ENCODE measurements at places on chromosomes 5 and 9.

GRCh38 chr5:176365351-176366231 is at the start of gene ARL10:
Gene ARL10, plus strand, starts transcription at chr5:176365487. Its CDS starts 77 bp downstream, at chr5:176365564.
- no peak for DNase-seq

GRCh38 chr5:43193181-43193893 is 1.3 kb downstream of the NIM1K start:
- DNase-seq = peak; percentile 83

DNA sequence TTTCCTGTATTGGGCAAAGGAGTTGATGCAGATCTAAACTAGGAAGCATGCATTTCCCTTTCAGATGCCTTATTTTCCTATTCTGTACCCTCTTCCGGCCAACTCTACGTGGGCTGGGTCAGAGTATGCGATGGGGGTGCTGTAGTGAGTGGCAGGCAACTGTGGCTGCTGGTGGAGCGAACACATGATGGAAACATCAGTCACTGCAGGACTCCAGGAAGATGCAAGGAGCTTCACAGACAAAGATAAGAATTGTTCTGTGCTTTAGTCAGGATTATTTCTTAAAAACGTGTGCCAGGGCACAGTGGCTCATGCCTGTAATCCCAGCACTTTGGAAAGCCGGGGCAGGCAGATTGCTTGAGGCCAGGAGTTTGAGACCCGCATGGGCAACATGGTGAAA is 75.1 kb downstream of the PSAT1 start:
- DNase-seq = no peak

- DNase-seq = peak; percentile 71
Observed at GRCh38 chr5:139635606-139636206, 12.4 kb upstream of the CXXC5 start.

DNA sequence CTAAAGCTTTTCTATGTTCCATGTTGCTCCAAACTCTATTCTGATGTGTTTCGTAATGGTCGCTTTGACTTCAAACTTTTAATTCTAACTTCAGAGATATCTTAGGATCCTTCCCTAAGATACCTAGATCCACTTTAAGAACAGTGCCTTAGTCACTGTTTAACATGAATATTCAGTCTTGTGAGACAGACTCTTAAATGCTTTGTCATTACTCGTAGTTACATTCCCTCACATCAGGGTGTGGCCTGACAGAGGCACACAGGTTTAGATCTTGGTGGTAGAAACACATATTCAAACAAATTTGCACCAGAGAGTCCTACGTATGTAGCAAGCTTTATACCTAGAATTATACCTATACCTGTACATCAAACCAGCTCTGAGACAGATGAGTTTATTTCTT is 687.0 kb upstream of the C9orf72 start:
- DNase-seq = no peak

DNA sequence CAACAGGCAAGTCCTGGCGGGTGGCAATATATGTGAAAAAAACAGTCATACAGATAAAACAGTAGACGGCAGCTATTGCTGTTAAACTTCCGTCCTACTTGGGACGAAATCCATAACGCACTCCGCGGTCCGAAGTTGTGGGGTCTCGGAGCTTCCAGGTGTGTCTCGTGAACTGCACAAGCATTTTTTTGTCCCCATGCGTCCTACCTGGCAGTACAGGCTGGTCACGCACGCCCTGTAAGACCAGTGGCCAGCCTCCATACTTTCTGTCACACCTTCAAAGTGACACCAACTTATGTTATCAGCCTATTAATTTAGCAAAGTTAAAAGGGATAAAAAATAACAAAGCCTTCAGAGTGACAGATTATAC is 51.3 kb downstream of the TGFBI start:
- no peak for DNase-seq

GRCh38 chr9:116713271-116713670 is 26.2 kb downstream of the TRIM32 start:
- no peak for DNase-seq

DNA sequence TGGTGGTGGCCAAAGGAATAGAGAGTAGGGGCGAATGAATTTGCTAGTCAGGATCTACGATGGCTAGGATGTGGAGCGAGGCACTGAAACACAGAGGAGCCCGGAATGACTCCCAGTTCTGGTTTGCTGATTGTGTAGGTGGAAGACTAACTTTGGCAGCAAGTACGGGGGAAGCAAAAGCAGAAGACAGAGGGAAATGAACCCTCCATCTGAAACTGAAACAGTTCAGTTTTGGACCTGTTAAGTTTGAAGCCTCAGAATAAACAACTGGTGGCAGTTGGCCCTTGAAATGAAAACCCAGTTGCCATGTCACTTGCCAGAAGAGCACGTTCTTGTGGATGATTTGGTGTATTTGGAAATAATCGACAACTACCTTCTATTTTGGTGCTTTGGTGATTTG is 15.4 kb upstream of the SMIM15 start:
- no peak for DNase-seq

GRCh38 chr5:103910786-103911185 is 348.2 kb upstream of the NUDT12 start:
- DNase-seq = no peak

DNA sequence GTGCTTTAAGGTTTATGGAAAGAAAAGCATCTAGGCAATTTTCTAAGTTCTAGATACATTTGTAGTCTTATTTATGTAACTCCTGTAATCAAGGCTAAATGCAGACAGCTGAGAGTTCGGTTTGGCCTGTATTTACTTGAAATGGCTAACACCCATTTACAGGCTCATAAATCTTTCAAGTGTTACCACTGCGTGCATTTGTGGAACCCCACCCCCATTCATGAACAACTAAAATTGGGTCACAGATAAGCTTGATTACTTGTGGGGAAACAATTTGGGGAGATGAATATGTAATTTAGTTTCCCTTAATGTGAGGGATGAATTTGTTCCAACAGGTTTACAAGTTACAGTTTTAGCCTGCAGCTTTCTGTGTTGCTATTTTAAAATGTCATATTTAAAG is 360.6 kb downstream of the ARRDC3 start:
- no peak for DNase-seq

DNA sequence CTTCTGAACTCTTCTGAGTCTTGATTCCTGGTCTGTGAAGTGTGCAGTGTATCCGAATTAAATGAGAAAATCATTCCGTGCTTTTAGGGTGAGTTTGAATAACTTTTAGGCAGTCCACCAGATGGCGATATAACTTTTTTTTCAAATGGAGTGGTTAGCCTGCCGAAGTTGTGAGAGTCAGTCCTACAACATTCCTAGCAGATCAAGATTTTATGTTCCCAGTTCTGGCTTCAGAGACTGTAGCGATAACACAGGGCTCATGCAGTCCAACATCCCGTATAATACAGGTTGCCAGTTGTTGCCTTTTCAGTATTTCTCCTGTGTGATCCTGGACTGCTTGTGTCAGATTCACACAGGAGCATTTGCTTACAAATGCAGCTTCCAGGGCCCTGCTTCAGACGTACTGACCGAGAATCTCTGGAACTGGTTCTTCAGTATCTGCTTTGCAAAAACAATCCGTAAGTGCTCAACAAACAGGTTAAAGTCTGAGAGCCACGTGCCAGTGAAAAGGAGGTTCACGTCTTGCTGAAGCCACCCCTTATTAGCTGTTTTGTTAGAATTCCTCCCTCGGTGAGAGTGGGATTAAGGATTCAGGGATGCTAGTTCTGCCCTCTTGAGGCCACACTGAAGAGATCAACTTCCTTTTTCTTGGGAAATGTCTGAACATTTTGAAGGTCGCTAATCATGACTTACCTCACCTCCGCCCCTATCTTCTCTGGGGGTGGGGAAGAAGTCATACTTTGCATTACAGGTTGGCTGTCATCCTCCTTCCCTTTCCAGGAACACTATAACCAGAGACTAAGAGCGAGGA is 22.8 kb downstream of the SMIM3 start:
- DNase-seq = peak; percentile 26

- no peak for DNase-seq
Observed at GRCh38 chr5:139046551-139046950, 151.6 kb downstream of the SIL1 start.

- no peak for DNase-seq
Observed at GRCh38 chr5:74243634-74244033, 396.9 kb downstream of the ENC1 start.

GRCh38 chr5:112929336-112930081 is 7.5 kb upstream of the REEP5 start:
- no peak for DNase-seq

GRCh38 chr5:119355685-119356611 is at the start of gene TNFAIP8:
Gene TNFAIP8, plus strand, starts transcription at chr5:119356019. Its CDS starts 72 bp downstream, at chr5:119356091.
- DNase-seq = no peak

DNA sequence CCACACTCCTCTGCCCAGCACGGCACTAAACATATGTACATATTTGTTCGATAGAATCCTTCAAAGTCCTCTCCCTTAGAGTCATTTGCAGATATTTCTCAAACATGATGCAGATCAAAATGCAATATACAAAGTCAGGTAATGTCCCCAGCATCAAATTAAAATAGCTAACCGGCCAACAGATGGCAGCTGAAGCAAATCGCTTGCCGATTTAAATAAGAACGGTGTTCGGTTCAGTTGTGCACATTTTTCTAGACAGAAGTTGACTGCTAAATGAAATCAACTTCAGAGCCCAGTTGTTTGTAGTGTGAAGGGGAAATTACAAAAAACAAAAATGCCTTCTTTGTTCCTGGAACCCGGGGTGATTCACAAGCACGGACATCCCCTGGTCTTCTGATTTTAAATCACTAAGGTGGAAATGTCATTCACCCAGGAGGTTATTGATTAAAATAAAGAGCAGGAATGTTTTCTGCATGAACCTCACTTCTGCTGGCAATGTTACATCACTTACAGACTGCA is 219.2 kb downstream of the EBF1 start:
- DNase-seq = no peak

DNA sequence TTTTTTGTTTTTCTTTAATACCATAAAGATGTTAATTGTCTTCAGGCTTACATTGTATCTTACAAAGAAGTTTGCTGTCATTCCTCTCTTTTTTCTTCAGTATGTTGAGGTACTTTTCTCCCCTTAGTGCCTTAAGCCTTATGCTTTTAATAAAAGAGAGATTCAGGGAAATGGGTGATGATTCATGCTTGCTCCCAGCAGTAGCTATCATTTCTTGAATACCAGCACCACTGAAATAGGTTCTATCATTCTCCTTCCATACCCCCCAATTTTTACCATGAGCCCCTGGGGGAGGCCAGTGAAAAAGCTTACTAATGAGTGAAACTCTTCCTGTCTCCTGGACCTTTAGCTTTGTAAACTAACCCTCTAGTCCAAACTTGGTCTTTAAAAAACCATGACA is 165.0 kb downstream of the FBXL7 start:
- peak; percentile 22 for DNase-seq

GRCh38 chr9:133836001-133836758 is 98.0 kb upstream of the SARDH start:
- no peak for DNase-seq

DNA sequence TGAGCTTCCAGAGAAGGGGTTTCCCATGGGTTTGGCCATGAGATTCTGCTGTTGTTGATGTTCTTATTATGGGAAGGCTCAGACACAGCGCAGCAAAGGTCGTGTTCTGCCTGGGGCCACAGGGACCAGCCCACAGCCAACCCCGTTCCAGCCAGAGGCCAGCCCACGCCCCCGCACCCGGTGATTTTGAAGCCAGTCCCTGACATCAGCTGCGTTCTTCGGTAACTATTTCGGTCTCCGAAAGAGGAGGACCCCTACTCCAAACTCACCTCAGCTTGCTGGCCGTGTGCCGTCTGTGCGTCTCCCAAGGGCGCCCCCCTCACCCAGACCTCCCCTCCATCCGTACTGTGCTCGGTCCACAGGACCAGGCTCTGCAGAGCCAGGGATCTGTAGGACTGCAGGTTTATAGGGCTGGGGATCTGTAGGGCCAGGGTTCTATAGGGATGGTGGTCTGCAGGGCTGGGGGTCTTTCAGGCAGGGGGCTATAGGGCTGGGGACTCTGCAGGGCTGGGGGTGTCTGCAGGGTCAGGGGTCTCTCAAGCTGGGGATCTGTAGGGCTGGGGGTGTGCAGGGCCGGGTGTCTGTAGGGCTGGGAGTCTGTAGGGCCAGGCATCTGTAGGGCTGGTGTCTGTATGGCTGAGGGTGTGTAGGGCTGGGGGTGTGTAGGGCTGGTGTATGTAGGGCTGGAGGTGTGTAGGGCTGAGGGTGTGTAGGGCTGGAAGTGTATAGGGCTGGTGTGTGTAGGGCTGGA is 11.8 kb downstream of the COL5A1 start:
- DNase-seq = no peak

DNA sequence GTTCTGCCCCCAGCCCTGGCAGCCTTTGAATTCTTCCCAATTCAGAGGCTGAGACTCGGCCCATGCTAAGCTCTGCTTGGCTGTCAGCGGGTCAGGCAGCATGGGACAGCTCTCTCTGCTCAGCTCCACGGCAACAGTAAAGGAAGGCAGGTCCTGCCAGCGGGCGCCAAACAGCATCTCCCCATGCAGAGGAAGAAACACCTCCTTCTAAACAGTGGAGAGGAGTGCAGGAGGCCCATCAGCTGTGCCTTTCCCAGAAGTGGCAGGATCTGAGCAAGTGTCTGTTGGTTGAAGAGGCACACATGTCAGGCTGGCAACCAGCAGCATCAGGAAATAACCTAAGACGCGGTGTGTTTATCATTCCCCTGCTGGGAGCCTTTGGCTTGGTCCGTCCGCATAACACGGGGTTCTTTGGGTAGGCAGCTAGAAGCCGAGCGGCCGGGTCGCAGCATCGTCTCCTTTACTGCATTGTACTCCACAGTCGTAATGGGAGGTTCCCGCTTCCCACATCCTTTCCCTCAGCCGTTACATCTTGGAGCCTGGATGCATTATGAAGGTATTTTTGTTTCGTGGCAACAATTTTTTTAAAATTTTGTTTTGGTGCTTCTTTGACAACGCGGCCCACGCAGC is 42.7 kb upstream of the NCS1 start:
- DNase-seq = no peak

DNA sequence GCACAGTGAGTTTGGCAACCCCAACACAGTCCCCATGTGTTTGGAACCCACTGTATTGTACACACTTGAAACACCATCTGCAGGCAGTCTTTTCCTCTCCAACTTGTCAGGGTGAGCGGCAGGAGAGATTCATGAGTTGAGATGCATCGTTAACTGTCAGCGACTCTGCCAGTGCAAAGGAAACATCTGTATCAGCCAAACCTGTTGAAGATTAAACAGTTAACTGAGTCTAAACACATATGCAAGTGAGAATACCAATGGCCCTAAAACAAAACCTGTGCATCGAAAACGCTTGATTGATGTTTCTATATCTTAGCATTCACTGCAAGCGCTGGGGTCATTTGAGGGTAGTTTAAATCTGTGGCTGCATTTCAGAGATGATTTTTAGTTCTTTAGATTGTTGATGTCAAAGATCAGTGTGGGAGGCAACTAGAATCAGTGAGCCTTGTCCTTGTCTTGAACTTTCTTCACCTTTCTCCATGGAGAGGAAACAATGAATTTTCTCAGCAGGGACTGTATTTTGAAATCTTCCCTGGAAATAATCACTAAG is 41.3 kb upstream of the PAM start:
- DNase-seq = no peak

- DNase-seq = peak; percentile 86
Observed at GRCh38 chr9:130860458-130861316, 25.6 kb downstream of the ABL1 start.

GRCh38 chr5:133428072-133428660 is 184.2 kb downstream of the FSTL4 start:
- no peak for DNase-seq

- no peak for DNase-seq
Observed at GRCh38 chr9:106622164-106622487, 240.8 kb upstream of the ZNF462 start.

- DNase-seq = no peak
Observed at GRCh38 chr9:129962451-129962864, 80.5 kb downstream of the FNBP1 start.
